Glutamatergic neuron (in vitro differentiated cells): ENCODE measurements at places on chromosomes 1 and 21. TPM values are rescaled to one million over a fixed set of nuclear protein-coding genes. Genes with fewer than 3 reads are reported as not detected.

DNA sequence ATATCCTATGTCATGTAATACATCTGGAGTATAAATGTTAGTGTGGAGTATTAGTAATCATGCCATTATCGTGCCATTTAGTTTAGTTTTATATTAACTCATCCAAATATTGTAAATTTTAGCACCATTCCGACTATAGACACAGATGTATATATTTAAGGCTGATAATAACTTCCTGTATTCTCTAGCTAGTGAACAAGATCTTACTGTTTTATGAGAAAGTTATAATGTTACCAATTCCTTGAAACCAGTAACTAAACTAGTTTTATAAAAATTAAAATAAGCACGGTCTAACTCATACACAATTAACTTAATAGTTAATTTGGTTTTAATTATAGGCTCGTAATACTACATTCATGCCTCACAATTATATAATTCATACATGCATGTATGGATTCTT lies 808.6 kb downstream of the USP25 start:
- H3K4me3 ChIP-seq: no peak overlapping the region
- H3K27ac ChIP-seq: no peak overlapping the region

- DNase-seq: peak; percentile 92
- peak overlapping the region; percentile 78 for H3K27ac ChIP-seq
- peaks cover 38% of the 10 kb centered on the region for H3K4me1 ChIP-seq
- H3K36me3 ChIP-seq: no peaks in the 10 kb centered on the region
- H3K27me3 ChIP-seq: peaks cover 55% of the 10 kb centered on the region
Observed at GRCh38 chr1:197915862-197916499, 1.2 kb upstream of the LHX9 start.

DNA sequence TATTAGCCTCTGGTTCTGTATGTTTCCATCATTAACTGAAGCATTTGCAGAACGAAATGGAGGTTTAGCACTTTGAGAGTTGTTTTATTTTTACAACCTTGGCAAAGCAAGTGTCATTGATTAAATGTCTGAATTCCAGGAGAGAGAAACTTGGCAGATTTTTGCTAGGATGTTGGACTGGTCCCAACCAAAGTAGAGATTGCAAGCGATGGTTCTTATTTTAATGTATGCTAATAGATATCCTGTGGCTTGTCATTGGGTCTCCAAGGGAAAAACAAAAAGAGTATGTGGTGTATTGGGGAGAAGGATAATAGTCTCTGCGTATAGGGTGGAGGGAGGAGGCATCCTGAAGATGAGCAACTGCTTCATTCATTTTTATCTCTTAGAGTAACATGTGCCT lies 457.2 kb upstream of the RUNX1 start:
- no peak for DNase-seq
- no peaks in the 10 kb centered on the region for H3K27me3 ChIP-seq
- no peak overlapping the region for H3K27ac ChIP-seq
- H3K36me3 ChIP-seq: no peaks in the 10 kb centered on the region
- peaks cover 9% of the 10 kb centered on the region for H3K4me1 ChIP-seq

DNA sequence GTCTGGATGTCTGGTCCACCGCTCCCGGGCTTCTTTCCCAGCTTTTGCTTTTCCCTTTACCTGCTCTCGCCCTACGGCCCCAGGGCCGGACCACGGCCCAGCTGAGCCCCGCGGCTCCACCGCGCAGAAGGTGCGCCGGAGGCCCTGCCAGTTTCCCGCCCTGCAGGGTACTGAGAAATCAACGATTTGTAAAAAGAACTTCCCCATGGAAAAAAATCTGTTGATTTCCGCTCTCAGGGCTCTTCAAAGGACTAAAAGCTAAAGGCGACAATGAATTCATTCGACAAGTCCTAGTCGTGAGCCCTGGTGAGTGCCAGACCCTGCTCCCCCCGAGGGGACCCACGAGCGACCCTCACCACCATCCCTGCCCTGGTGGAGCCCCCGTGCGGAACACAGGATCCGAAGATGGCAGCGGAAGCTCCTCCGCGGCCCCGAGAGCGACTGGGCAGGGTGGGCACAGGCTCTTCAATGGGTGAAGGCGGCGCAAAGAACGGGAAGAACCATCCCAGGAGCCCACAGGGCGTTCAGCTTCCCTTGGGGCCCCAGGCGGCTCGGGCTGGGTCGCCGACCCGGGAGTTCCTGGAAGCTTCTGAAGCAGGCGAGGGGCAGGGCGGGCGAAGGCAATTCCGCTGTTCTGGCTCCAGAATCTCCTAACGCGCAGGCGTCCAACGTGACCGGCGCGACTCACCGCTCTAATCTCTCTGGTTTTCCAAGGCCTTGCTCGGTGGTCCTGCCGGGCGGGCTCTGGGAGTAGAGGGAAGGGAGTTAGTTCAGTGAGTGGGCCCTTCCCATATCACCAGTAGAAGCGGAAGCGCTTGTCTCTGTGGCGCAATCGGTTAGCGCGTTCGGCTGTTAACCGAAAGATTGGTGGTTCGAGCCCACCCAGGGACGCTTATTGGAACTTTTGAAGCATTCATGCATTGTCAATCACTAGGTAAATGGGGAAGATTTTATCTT lies 6.6 kb upstream of the RNU1-2 start:
- H3K27me3 ChIP-seq: peaks cover 8% of the 10 kb centered on the region
- peak overlapping the region; percentile 96 for H3K27ac ChIP-seq
- no peaks in the 10 kb centered on the region for H3K36me3 ChIP-seq

GRCh38 chr1:12194666-12195216 lies 27.9 kb downstream of the TNFRSF1B start:
- H3K27ac ChIP-seq: no peak overlapping the region
- H3K4me3 ChIP-seq: no peak overlapping the region
- peaks cover 2% of the 10 kb centered on the region for H3K4me1 ChIP-seq

DNA sequence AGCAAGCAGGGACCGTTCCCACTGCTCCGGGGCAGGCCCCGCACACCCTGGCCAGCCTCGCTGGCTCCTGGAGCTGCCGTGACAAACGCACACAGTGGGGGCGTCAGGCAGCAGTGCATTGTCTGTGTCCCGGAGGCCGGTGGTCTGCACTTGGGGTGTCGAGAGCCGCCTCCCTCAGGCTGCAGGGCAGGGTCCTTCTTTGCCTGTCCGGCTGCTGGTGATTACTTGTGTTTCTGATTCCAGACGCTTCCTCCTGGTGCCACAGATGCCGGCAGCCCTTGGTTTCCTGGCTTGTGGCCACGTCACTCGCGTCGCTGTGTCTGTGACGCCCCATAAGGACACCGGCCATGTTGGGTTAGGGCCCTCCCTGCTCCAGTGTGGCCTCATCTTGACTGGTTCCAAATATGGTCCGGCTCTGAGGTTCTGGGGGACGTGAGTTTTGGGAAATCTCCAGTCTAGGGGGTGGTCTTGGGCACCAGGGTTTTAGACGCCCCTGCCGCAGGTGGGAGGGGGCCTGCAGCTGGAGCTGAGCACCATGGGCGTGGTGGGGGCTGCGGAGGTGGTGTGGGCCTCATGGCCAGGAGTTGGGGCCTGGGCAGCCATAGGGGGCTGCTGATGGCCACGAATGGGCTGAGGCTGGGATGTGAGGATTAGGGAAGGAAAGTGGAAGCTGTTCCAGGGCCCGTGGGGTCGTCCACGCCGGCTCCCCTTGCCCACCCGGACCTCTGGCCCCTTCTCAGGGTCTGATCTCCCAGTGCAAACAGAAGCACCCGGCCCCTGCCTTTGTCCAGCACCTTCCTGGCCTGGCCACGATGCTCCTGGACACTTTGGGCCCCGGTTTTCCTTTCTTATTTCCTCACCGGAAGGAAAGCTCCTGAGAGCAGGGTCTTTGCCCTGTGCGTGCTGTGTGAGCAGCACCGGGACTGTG lies 41.0 kb downstream of the SLX9 start:
- no peak overlapping the region for H3K4me3 ChIP-seq
- H3K36me3 ChIP-seq: no peaks in the 10 kb centered on the region
- peak overlapping the region; percentile 76 for H3K27ac ChIP-seq
- peaks cover 4% of the 10 kb centered on the region for H3K4me1 ChIP-seq
- peaks cover 1% of the 10 kb centered on the region for H3K27me3 ChIP-seq

- H3K4me3 ChIP-seq: no peak overlapping the region
- no peak for DNase-seq
- no peaks in the 10 kb centered on the region for H3K36me3 ChIP-seq
- no peaks in the 10 kb centered on the region for H3K4me1 ChIP-seq
Observed at GRCh38 chr1:199774433-199775089, 252.9 kb upstream of the NR5A2 start.

DNA sequence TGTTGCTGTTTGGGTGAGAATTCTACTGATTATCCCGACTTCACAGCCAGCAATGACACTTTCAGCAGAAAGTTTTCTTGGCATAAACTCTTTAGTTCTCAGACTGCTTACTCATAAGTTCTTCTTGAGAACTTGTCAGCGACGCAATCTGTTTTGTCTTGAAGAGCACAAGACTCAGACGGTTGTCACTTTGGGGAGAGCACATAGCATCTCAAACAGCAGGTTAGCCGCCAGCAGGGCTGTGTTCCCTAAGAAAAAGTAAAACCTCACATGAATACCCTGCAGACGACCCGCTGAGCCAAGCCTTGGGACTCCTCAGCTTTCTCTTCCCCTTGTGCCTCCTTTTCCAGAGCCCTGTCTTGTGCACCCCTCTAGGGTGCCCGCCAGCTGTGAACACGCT lies 11.4 kb downstream of the AGMAT start:
- no peaks in the 10 kb centered on the region for H3K27me3 ChIP-seq
- no peaks in the 10 kb centered on the region for H3K36me3 ChIP-seq
- no peak overlapping the region for H3K27ac ChIP-seq
- H3K4me3 ChIP-seq: no peak overlapping the region
- H3K4me1 ChIP-seq: peaks cover 5% of the 10 kb centered on the region

KRTAP12-2 gene
- total RNA-seq: not detected

- no peaks in the 10 kb centered on the region for H3K4me1 ChIP-seq
- no peaks in the 10 kb centered on the region for H3K36me3 ChIP-seq
- no peak overlapping the region for H3K4me3 ChIP-seq
- DNase-seq: no peak
- H3K27ac ChIP-seq: no peak overlapping the region
- no peaks in the 10 kb centered on the region for H3K27me3 ChIP-seq
Observed at GRCh38 chr1:194774535-194774934, 1588.1 kb upstream of the B3GALT2 start.

DNA sequence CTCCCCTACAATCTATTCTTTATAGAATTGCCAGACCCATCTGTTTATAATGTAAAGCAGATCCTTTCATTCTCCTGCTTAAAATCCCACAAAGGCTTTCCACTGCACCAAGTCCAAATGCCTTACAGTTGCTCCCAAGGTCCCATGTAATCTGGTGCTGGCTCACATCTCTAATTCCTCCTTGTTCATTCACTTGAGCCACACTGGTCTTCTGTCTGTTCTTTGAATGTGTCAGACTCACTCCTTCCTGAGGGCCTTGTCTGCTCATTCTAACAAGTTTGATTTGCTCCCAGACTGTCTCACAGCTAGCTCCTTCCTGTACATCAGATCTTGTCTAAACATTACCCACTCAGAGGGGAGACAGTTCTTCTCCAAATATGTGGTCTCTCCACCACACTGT lies 38.9 kb downstream of the ALG14 start:
- no peak for DNase-seq
- H3K27me3 ChIP-seq: no peaks in the 10 kb centered on the region
- no peak overlapping the region for H3K27ac ChIP-seq
- H3K36me3 ChIP-seq: peaks cover 3% of the 10 kb centered on the region
- no peak overlapping the region for H3K4me3 ChIP-seq
- no peaks in the 10 kb centered on the region for H3K4me1 ChIP-seq

HHIPL2 gene
- total RNA-seq: not detected

GRCh38 chr1:16048573-16049189 lies 5.1 kb downstream of the CLCNKB start:
- H3K27me3 ChIP-seq: peaks cover 3% of the 10 kb centered on the region
- no peaks in the 10 kb centered on the region for H3K4me1 ChIP-seq
- H3K4me3 ChIP-seq: peak overlapping the region; percentile 38
- peak; percentile 79 for DNase-seq
- no peaks in the 10 kb centered on the region for H3K36me3 ChIP-seq
- H3K27ac ChIP-seq: no peak overlapping the region

- H3K4me3 ChIP-seq: no peak overlapping the region
- H3K4me1 ChIP-seq: no peaks in the 10 kb centered on the region
- no peaks in the 10 kb centered on the region for H3K27me3 ChIP-seq
- DNase-seq: no peak
Observed at GRCh38 chr1:23814016-23814415, 11.2 kb downstream of the HMGCL start.

- no peaks in the 10 kb centered on the region for H3K27me3 ChIP-seq
- no peaks in the 10 kb centered on the region for H3K4me1 ChIP-seq
- H3K36me3 ChIP-seq: peaks cover 10% of the 10 kb centered on the region
- DNase-seq: no peak
Observed at GRCh38 chr1:218971156-218971555, 202.5 kb upstream of the LYPLAL1 start.
